ENCODE measurements at places on chromosomes 1 and 21.

- DNase-seq = no peak
Measured at GRCh38 chr1:226739696-226740065, 599 bp upstream of the ITPKB start.

DNA sequence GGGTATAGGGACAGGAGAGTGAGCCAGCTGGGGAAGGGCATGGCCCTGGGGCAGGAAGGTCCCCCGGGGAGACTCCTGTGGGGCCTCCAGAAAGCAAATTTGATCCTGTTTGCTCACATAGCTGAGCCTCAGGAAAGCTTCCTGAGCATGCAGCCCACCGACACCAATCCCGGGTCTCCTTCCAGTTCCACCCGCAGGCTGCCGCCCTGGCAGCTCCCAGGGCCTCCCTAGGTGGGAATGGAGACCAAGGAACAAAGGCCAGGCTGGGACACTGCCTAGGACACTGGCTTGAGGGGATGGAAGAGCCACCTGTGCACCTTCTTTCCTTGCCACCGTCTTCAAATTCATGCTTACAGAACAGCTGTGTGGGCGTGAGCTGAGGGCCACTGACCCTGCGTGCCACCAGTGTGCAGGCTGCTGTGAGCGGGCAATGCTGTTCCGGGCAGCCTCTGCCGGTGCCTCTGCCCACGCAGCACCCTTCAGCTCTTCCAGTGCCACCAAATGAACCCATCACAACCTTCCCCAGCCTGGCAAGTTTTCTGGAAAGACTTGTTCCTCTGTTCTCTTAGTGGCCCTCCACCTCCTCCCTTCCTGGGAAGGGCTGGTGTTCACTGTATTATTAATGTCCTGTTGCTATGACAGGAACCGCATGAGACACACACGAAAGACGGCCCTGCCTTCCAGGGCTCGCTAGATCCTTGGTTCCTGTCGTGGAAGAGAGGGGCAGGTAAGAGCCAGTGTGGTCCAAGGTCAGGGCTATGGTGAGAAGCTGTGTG lies 53.6 kb downstream of the ACBD3 start:
- DNase-seq = no peak

DNA sequence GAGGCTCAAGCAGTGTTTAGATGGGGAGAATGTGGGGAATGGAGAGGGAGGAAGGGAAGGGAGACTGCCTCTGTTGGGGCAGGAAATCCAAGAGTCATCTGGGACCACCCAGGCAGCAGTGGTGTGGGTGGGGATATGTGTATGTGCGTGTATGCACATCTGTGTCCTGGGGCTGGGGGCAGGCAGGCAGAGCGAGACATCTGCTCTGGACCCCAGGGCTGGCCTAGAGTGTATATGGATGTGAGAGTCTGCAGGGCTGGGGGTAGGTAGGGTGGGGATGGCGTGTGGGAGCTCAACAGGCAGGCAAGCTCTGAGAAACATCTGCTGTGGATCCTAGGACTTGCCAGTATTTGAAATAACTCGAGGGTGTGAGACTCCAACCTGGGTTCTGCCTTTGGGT lies 3.5 kb downstream of the PTCH2 start:
- no peak for DNase-seq

- no peak for DNase-seq
Measured at GRCh38 chr1:53655931-53656746, 82.8 kb downstream of the GLIS1 start.

DNA sequence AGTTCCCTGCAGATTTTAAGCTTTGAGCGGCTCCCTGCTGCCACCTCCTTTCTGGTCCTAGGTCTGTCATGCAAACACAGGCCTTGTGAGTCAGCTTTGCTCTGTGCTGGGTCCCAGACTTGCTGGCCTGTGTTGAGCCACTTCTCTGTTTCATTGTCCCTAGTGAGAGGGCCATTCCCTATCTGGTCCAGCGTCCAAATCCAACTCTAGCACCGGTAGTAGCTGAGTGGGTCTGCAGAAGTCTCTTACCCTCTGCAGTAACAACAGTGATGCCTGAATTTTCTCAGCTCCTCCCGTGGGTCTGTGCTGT lies 5.8 kb downstream of the TTC22 start:
- no peak for DNase-seq

DNA sequence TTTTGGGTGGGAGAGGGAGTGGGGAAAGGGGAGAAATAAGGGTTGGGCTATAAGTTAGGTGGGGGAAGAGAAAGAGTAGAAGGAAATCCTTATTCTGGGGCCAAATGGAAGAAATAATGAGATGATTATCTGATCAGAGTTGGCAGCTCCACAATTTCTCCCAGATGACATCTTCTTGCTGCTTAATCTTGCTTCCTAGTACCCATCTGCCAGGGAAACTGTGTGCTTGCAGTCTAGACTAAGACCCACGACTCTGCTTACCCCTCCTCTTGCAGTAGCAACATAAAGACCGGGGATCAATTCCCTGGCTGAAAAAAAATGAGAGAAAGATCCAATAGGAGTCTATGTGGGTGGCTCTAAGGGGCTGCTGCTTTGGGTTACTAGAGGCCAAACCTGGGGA lies 95.6 kb downstream of the PAPPA2 start:
- no peak for DNase-seq

DNA sequence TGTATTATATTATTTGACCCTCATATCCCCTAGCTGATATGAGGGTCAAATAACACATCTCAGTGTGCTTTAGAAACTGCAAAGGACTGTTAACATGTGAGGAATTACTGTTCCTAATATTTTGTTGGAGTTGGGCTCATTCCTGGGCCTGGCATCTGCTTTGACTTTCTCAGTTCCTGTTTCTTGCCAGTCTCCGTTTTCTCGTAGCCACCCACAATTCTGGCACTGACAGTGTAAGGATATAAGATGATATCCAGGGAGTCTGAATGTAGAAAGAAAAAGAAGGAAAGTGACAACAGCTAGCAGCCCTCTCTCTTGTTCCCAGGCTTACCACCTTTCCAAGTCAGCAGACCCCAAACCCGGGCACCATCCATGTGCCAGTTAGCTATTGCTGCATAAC lies 54.4 kb upstream of the SCMH1 start:
- no peak for DNase-seq
